ENCODE measurements at places on chromosomes 12 and 14.

GRCh38 chr12:14950421-14950820, 11.0 kb downstream of the ARHGDIB start:
- DNase-seq = no peak

DNA sequence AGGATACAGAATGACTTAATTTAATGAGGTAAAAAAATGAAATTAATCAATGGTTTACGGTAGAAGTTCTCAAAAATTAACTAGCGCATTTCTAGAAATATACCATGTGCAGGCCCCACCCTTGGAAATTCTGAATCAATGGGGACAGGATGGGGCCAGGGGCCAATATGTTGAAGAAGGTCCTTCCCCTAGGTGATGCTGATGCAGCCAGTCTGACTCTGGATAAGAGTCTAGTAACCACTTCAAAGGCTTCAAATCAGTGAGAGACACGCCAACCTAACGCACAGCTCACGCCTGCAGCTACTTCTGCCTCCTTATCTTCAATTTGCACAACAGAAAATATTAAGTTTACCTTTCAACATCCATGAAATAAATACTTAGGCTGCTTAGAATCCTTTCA, 14.9 kb downstream of the GIT2 start:
- DNase-seq = no peak

DNA sequence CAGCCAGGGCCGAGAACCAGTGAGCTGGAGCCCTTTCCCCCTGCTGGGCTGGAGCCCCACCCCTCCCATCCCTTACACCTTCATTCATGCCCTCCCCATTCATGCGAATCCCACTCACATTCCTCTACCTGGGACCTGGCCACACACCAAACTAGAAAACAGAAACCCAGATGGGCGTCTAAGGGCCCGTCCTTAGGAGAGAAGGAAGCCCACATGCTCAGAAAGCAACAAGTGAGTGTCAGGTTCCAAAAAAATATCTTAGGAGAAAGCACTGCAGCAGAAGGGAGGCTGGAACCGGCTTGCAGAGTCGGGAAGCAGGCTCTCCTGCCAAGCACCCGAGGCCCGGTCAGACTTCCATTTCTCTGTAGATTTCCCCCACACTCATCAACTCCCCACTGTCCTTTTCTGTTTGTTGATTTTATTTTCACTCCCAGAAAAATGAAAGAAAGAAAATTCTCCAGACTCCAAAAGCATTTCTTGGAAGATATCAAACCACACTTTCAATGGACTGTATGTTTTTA, 13.6 kb downstream of the BCL11B start:
- no peak for DNase-seq

GRCh38 chr14:64775081-64775777, 71.0 kb downstream of the PLEKHG3 start:
- DNase-seq = no peak

- DNase-seq = no peak
These were observed 343.5 kb downstream of the AACS start for GRCh38 chr12:125408718-125409117.

DNA sequence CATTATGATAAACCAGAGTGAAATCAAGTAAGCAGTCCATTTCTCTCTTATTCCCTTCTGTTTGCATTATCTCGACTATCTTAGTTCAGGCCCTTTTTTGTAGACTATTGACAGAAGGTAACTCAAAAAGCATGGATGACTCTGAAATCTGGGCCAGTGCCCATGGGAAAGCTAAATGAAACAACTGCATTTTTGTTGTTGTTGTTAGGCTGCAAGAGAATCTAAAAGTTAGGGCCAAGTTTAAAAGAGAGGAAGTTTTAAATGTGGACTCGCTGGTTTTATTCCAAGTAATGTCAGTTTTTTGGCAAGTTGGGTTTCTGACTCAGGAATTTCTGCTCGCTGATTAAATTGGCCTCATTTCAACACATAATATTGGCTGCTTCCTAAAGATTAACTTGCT, 201.1 kb downstream of the PIK3C2G start:
- no peak for DNase-seq

- no peak for DNase-seq
These were observed 5.9 kb upstream of the A2ML1 start for GRCh38 chr12:8816448-8817050.

DNA sequence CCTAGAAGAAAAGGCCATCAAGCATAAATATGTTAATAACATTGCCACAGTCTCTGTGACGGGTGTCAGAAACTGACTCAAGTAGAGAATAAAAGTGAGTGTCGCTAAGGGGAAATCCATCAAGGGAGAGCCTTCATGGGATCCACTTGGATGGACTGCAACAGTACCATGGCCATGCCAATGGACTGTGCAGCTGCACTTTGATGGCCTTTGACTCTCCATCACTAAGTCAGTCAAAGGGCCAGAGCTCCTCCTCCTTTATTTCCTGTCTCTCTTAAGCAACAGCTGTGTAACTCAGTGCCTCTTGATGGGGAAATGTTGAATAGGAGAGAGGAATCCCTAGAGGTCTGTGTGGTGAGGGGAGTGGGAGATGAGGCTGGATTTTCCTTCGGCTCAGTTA, 335.2 kb downstream of the BMP4 start:
- DNase-seq = no peak

GRCh38 chr12:112848972-112849371, 57.4 kb downstream of the RPH3A start:
- DNase-seq = no peak

DNA sequence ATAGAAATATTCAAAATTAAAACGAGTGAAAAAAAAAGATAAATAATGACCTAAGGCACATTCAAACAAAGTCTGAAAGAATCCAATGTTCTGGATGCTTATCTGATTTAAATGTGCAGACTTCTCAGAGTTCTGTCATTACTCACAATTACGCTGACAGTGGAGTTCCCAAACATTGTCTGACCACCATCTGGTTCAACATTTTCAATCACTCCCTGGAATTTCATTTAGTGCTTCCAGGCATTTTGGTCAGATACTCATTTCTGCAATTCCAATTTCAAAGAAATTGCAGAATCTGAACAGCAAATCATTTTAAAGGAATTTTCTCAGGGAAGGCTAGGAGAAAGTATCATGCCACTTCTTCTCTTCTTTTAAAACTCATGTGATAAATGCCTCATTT, 398.2 kb upstream of the PDE3A start:
- no peak for DNase-seq

GRCh38 chr14:81716953-81717352, 183.3 kb upstream of the SEL1L start:
- DNase-seq = no peak

DNA sequence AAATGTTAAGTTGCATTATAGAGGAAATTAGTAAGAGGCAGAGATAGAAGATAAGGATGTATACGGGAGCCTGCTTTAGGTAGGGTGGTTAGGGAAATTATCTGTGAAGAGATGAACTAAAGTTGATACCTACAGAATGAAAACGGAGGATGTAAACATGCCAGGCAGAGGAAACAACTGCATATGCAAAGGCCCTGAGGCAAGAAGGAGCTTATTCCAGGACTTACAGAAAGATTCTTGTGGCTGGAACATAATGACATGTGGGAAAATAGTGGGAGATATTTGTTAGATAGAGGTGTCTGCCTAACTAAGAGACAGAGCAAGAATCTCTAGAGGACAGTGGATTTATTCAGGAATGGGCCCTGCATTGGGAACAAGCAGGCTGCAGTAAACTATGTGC, 16.2 kb upstream of the SERPINA1 start:
- no peak for DNase-seq

DNA sequence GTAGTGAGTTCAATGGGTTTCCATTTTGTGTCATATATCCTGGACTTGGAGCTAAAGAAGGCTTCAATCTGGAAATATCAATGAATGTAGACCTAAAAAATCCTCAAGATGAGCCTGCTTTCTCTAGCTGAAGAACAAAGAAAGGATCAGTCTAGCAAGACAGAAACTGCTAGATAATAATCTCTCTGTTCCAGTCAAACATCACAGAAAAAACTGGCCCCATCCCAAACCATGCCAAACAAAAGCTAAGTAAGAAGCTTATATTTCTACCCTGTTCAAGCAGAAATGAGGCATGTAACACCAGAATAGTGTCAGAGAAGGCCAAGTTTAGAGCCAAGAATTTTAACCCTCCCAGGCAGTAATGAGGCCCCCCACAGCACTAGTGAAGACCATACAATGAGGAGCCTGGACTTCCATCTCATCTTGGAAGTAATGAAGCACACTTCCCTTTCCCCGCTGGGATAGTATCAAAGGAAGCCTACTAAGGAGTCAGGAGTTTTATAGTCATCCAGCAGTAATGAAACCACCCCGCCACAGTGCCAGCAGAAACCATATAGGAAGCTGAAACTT, 95.8 kb downstream of the NELL2 start:
- DNase-seq = no peak

DNA sequence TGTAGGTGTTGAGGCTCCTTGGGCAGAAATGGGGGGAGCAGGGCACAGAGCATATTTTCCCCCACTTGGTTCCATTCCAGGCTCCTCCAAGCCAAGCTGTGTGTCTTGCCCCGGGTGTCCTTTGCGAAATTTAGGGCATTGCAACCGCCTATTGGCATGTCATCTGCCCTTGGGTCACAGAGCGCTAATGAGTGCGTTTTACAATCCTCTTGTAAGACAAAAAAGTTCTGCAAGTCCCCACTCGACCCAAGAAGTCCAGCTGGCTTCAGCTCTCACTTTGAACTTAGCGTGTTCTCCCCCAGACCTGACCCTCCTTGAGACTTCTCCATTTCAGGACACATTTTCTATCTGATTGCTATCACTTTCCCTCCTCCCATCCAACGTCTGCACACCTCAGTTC, 6.1 kb upstream of the LRTM2 start:
- DNase-seq = no peak

GRCh38 chr14:95406756-95407277, 87.1 kb upstream of the CLMN start:
- no peak for DNase-seq

DNA sequence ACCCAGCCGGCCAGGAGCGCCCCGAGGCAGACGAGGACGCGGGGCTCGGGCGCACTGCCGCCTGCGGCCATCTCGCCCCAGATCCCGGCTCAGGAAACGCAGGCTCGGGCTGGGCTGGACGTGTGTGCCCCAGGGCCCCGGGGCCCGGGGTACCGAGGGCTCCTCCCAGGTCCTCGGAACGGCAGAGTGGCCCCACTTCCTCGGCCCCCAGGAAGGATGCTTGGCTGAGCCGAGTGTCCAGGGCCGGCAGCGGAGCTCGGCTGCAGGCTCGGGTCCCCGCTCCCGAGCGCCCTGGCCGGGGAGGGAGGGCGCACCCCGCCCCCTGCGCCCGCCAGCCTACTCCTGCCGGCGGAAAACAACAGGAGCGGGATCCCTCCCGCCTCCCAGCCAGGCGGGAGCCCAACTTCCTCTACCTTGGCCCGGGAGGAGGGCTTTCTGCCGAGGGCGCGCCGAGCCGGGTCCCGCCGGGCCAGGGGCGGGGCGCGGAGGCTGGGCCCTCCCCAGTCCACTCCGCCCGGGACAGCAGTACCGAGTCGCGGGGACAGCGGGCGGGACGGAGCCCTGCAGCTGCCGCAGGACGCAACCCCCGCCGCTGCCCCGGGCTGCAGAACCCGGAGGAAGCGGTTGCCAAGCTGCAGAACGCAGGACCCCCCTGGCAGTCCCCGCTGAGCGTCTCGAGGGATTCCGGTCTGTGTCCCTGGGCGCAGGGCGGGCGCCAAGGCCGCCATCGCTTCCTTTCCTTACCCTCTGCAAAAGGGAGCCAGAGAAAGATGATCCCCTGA, at the start of gene VSIG10:
Gene VSIG10 (minus strand): TSS at position 411 of the 782 bp plus-strand sequence. CDS start 340 bp downstream, at position 71.
- no peak for DNase-seq

DNA sequence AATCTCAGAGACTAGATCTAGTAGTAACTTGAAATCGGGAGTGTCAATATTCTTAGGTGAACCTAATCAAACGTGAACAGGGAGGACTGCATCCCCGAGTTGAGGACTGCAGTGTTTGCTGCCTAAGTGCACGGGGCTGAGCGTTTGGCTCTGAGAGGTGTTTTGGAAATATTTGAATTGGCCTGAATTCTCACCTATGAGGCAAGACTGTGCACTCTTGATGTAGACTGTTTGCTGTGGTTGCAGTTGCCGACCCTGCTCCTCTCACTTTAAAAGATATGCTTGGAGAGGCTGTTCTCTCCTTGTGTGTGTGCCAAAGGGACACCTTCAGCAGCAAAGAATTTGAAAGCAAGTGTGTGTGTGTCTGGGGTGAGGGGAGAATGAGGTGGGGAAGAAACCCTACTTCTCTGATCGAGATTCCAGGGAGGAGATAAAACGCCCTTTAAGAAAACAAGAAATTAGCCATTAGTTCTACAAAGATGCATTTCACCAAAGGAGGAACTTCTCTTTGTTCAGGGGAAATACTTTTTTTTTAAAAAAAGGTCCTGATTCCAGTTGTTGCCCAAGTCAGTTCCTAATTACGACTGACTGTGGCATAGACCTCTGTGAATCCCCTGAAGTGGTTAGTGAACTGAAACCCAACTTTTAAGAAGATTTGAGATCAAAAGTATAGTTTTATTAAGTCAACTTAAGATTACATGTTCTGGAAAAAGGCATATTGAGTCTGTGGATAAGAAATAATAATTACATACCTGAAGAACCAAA, 106.6 kb downstream of the DYRK2 start:
- DNase-seq = no peak

DNA sequence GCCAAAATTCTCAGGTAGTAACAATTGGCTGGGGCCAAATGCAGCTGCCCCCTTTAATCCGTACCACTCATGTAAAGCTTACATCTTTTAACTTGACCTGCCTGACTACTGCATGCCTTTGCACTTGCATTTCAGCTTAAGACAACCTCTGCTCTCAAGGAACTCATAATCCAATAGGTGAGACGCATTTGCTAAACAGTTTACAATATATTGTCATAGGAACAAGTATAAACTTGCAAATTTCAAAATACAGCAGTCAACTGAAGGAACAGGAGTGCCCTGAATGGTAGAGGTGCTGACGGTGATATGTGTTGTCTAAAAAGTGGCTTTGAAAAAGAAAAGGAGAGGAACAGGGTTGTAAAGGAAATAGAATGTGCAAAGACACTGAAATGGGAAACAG, 3.6 kb upstream of the BRMS1L start:
- DNase-seq = no peak

DNA sequence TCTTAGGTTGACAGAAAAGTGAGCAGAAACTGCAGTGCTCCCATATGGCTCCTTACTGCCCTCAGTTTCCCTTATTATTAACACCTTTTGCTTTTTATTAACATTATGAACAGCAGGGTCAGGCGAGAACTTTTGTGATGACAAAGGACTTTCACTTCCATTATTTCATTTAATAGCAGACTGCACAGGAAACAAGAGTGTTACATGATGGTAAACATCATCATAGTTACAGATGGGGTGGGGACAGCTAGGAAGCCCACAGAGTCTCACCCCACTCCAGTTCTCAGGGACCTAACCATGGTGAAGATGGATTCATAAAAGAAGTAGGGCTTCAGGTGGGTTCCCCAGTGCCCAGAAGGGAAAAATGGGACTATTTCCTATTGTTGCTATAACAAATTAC, 110.1 kb upstream of the PELI2 start:
- DNase-seq = no peak

All from NK-92 treated with Interleukin-12 subunit alpha and Interleukin-12 subunit beta, amount 100 ng/mL, for 24 hours (cell line).